Bone marrow (tissue), 2 donors: ENCODE measurements at places on chromosomes 5 and 9.

GRCh38 chr9:129910628-129911567 lies 75.6 kb downstream of the USP20 start:
- DNase-seq = no peak

- DNase-seq = no peak
Observed at GRCh38 chr5:134517553-134517952, 7.9 kb upstream of the JADE2 start.

DNA sequence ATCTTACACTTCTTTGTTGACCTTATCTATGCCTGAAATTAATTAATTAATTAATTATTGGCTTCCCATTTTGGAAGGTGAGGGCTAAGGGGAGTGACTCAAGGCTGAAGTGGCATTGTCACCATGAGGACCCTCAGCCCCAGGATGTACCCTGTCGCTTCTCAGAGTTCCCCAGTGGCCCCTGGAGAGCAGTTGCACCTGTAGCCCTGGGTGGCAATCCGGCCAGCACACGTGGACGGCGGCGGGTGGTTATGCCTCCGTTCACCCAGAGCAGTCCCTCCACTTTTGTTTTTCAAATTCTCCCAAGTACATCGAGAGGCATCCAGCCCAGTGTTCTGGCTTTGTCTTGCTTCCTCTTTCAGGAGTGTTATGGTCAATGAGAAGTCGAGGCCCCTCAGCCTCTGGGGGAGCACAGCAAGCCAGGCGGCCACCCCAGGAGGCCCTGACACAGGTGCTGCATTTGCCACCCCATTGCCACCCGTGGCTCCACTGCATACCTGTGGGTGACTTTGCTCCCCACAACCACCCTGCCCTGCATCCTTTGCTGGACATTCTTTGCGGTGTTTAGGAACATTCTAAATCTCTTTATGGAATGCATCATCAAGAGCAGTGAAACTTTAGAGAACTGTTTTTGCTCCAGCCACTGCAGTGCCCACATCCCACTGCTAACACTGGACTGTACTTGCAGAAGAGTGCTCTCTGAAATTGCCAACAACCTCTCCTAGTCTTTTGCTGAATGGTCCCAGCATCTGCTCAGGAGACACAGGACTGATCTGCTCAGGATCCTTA lies 11.5 kb upstream of the IRX2 start:
- no peak for DNase-seq

- DNase-seq = no peak
Observed at GRCh38 chr9:112065806-112066606, 109.1 kb downstream of the SUSD1 start.

- DNase-seq = no peak
Observed at GRCh38 chr9:95266649-95267048, 50.9 kb downstream of the FANCC start.

DNA sequence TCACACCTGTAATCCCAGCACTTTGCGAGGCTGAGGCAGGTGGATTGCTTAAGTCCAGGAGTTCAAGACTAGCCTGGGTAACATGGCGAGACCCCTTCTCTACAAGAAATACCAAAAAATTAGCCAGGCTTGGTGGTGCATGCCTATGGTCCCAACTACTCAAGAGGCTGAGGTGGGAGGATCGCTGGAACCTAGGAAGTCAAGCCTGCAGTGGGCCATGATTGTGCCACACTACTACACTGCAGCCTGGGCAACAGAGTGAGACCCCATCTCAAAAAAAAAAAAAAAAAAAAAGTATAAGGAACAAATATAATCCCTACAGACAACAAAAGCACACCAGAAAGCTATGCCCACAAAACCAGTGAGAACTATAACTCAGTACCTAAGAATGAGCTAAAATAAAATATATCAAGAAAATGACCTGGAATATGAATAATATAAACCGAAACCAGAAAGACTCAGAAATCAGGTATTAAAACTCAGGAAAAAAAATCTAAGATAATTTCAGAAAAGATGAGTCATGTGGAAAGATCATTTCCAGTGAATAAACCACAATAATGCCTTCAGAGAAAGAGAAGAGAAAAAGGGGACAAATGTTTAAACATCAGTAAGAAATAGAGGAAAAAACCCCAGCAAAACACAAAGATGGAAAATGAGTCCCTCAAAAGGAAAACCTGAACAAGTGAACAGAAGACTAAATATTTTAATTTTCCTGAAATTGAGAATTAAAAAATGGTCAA lies 57.4 kb downstream of the GOLPH3 start:
- no peak for DNase-seq

DNA sequence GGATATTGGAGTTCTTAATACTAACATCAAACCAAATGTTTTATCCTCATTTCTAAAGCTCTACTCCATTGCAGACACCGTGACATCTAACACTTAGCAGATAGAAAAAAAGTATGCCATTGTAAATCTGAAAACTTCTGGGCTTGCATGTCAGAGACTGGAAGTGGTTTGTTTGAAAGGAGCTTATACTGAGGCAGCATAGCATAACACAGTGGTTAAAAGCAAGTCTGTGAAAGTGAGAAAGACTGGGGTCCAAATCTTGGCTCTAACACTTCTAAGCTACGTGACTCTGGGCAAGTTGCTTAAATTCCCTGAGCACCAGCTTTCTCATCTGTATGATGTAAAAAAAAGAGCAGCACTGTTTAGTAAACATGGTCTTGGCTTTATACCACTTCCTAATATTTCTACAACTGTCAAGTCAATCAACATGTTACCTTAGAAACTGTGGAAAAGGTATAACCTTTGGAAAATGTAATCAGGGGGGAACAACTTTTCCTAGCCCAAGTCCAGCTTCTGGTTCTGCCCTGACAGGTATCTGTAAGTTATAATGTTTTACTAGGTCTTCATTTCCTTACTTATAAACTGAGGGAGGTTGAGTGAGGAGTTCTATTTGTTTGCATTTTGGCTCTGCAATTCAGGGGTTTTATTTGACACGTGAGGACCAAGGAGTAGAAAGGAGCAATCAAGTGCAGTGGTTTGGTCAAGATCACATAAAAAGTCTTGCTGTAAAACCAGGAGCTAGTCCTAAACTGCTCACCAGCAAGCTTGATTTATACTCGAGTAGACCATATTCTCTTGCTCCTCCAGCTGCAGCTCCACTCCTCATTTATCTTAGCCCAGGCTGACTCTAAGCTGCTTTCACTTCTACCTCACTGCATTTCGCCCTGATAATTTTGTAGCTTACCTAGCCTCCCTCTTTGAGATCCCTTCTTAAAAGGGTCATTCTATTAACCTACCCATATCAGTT lies 541.0 kb downstream of the RAB3C start:
- DNase-seq = no peak

DNA sequence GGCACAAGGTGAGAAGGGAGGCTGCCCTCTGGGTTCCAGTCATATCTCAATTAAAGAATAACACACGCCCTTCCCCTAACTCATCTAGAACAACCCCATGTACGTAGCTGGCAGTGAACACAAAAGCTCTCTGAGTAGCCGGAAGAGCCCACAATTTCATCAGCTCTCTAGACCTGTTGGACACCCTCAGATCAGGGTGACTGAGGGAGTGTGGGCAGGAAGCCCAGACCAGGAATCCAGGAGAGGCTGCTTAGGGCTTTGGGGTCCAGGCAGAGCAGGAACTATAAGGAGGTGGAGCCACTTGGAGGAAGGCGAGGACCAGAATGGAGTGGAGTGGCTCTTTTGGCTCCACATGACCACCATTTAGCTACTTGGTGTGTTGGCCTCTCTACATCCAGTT lies 237.4 kb downstream of the NR3C1 start:
- DNase-seq = no peak

GRCh38 chr9:95459851-95460517 lies 56.8 kb downstream of the PTCH1 start:
- DNase-seq = no peak

DNA sequence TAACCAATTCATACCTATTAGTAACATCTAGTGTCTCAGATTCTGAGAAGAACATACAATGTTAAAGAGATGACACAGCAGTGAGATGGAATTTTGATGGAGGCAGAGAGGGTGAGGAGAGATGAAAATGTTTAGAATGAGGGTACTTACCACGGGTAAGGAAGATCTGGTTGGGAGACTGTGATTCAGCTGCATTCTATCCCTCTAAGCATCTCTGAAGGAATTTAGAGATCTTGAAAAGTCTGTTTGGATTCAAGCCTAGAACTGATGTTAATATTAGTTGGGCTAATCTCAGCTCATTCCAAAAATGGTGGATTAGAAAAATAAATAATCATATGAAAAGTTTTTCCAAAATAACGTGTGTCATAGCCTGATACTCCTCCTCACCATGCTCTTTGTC lies 191.5 kb upstream of the CLINT1 start:
- no peak for DNase-seq

DNA sequence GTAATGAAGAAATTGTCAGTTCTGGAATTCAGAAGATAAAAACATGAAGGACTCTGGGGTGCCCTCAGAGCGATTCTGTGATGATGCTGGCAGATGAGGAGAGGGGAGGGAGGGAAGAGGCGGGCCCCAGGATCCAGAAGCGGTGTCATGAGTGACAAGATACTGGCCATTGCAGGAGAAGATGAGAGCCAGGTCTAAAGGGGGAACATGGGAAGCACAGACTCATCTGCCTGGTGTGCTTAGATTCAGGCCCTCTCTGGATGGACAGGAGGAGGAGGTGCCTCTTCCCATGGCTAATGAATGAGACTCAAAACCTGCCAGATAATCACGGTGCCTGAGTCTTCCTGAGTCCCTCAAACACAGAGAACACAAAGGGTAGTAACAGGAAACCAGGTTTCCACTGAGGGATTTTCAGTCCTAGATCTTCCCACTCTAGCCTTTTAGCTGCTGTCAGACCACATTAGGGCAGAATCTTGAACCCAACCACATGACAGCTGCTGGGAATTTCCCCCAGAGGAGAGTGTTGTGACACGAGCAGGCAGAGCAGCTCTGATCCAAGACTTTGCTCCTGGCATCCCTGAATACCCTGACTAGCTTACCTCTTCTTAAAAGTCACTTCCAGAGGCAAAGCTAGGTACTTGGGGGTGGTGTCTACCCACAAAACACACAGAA lies 28.2 kb upstream of the HSPA9 start:
- no peak for DNase-seq
